ENCODE measurements at places on chromosomes 16 and 17. TPM values are rescaled to one million over a fixed set of nuclear protein-coding genes. Genes with fewer than 3 reads are reported as not detected.

The ATP2C2 gene
- not detected for total RNA-seq

DNA sequence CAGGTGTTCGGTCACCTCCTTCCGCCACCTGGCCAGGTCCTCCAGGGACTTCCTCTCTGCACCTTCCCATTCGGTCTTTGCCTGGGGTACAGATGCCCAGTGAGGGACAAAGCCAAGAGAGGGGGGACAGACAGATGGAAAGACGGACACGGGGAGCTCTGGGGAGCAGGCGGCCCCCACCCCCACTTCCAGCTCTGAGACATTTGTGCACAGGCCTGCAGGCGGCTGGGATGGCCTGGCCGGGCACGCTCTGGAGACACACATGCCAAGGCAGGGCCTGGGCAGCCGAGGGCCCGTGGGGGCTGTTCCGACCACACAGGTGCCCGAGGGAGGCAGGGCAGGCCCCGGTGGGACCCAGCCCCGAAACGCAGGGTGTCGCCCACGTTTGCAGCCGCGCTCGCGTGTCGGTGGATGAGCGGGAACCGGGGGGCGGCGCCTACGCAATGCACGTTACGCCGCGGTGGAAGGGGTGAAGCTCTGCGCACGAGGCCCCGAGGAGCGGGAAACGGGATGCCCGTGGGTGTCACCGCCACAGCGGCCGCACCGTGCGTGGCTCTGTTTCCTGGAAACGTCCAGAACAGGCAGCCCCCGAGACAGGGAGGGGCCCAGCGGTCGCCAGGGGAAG lies 6.0 kb downstream of the PERCC1 start:
- no peak for DNase-seq

The CBX8 gene
- total RNA-seq: 4.0 TPM

DNA sequence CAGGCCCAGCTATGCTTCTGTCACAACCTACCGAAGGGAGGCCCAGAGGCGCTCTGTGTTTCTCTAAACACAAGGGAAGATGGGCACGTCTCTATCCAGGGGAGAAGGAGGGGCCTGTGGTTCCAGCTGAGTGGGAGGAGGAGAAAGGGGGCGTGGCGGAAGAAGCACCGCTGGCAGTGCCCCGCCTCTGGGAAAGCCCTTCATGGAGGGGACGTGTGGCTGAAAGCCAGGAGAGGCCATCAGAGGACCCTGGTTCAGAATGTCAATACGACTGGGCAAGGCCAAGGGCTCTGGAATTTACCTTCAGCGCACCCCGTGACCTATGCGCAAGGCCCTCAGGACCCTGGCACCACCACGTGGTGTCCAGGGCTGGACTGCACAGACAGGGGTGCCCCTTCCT lies 12.3 kb upstream of the SLC38A8 start:
- DNase-seq: no peak

DNA sequence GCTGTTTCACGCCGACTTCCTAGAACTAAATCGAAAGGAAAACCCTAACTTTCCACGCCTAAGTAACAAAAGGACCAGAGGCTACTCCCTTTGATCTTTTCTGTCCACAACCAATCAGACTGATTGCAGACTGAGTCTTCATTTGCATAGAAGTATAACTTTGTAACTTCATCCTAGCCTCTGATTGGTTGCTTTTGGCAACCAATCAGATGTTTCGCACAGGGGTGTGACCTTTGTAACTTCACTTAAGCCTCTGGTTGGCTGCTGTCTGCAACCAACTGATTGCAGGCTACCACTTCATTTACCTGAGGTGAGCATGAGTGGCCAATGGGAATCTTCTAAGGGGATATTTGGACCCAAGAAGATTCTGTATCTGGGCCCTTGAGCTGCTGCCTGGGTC lies 17.4 kb upstream of the ICAM2 start:
- DNase-seq: no peak

The CALB2 gene
- total RNA-seq: 1.3 TPM

DNA sequence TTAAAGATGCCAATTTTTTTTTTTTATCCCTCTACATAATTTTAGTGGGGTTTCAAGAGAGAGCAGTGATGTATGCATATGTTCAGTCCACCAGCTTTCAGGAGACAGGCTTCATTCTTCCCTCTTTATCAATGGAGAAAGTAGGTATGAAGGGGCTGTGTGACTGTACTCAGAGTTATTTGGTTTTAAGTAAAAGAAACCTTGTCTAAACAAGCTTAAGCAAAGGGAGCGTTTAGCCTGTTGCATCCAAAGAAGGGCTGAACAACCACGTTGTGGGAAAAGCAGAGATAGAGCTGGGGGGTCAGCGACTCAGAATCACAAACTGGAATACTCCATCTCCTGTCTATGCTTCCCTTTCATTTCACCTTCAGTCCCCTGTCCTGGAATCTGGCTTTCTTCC lies 50.4 kb upstream of the HAS3 start:
- no peak for DNase-seq

GRCh38 chr17:42058063-42058462 lies 7.7 kb upstream of the C17orf113 start:
- DNase-seq: no peak

The FN3K gene
- 8.9 TPM for total RNA-seq

DNA sequence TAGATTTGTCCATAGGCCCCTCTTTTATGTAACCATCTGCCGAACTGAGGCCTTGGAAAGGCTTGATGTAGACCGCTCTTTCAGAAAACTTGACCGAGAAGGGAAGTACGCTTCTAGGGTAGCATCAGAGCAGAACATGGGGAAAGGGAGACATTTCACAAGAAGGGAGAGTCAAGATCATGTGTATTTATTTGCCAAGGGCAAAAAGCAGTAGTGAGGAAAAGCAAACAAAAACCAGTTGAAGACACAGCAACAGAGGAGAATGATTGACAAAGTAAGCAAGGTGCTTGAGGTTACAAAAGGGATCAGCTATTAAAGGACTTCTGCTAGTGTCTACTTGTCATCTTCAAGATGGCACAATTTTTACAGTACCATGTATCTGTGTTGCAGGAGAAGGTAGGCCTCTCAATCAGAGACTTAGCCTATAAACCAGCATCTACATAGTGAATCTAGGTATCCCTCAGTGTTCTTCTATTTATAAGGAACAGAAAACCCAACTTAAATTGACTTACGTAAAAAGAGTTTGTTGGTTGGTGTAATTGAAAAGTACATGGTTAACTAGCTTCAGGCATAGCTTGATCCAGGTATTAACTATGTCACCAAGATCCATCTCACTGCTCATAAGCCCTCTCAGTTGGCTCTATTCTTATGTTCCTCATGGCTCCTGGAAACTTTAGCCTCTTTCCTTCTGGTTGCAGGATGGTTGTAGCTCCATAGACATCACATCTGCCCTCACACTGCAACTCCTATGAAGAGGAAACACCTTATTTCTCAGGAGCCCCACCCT lies 288.4 kb downstream of the IRX3 start:
- no peak for DNase-seq

DNA sequence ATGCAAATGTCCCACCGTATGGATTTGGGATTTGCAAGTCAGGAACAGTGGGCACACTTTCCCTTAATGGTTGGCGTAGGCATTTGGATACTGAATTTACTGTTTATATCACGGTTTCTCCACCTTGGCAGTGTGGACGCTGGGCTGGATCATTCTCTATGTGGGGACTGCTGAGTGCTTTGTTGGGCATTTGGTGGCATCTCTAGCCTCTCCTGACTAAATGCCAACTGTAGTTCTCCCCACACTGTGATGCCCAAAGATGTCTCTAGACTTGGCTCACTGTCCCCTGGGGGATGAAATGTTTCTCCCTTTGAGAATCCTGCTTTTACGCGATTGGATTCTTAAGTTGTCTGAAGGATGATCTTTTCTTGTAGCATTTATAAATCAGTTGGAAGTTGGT lies 49.0 kb downstream of the RBFOX1 start:
- DNase-seq: no peak

- DNase-seq: no peak
These were observed 508.7 kb downstream of the KCNJ2 start for GRCh38 chr17:70677783-70678647.

DNA sequence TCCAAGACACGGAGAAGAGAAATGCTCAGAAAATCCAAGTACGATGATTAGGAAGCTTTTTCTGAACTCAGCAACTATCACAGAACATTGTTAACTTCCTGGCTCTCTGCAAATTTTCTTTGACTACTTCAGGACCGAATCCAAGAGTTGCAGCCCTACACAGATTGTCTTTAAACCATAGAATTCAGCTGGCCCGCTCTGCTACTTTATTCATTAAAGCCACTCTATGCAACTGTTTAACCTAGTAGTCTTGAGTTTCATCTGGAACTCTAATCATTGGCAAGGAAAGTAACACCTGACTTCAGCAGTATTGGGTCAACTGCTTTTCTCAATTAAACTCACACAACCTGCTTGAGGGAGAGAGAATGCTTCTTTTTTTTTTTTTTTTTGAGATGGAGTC lies 210.1 kb downstream of the SLC39A11 start:
- DNase-seq: no peak

- DNase-seq: no peak
These were observed 10.5 kb downstream of the TBC1D16 start for GRCh38 chr17:80025140-80025539.

The KRT12 gene
- total RNA-seq: not detected

The TSPAN10 gene
- 3.0 TPM for total RNA-seq

DNA sequence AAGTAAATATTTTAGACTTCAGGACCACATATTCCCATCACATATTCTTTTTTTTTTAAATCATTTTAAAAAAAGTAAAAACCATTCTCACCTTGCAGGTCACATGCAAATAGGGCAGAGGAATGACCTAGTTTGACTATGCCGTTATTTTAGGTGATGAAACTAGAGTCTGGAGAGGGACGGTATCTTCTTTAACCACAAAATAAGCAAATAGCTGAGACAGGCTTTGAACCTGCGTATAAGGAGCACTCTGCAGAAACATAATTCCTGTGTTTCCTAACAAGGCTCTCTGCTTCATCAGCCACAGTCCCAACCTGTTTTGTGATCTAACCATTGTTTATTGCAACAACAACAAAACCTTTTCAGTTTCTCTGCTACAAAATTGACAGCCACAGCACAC lies 121.5 kb downstream of the PCTP start:
- DNase-seq: no peak

The ABCC3 gene
- 34.8 TPM for total RNA-seq

The MEIOC gene
- not detected for total RNA-seq

- no peak for DNase-seq
These were observed 30.6 kb upstream of the ENDOV start for GRCh38 chr17:80384078-80384960.

DNA sequence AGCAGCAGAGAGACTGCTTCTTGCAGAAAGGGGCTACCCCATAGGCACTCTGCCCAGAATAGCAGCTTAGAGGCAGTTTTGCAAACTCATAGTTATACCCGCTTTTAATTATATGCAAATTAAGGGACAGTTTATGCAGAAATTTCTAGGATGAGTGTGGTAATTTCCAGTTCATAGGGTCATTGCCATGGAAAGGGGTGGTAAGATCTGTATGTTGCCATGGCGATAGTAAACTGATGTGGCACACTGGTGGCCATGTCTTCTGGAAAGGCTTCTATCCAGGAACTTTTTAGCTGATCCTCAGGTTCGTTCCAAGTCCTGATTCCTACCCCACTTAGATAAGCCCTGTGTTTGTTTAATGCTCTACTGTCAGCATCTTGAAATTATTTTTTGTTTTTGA lies 6.2 kb downstream of the STXBP4 start:
- DNase-seq: no peak

The MGAT5B gene
- total RNA-seq: 0.17 TPM

- DNase-seq: no peak
These were observed 11.3 kb upstream of the DCAF7 start for GRCh38 chr17:63538693-63539595.

DNA sequence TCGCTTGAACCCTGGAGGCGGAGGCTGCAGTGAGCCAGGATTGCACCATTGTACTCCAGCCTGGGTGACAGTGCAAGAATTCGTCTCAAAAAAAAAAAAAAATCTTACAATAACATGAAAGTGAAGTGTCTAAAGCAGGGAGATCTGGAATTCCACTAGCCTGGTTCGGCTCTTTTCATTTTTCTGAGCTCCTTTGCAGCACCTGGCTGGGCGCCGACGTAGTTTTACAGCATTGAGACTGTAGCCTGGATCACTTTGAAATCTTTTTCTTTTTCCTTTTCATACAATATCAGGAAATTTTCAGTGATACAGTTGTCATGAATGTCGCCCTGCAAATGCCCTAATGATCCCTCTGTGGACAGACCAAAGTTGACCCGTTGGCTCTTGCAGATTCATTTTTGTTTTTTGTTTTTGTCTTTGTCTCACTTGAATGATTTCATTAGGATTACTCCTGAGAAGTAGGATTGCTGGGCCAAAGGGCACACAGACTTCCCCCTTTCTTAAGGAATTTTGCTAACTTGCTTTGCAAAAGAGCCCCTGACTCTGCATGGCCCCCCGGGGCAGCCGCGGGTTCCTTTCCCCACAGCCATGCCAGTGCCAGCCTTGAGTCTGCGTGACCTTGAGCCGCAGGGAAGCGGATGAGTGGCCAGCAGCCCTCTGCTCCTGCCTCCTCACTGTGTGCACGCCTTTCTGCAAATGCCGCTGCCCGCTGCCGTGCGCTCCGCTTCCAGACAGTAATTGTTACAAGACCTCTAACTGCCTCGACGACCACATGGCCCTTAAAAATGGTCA lies 28.0 kb downstream of the CRISPLD2 start:
- DNase-seq: no peak

The IL4R gene
- 23.6 TPM for total RNA-seq

DNA sequence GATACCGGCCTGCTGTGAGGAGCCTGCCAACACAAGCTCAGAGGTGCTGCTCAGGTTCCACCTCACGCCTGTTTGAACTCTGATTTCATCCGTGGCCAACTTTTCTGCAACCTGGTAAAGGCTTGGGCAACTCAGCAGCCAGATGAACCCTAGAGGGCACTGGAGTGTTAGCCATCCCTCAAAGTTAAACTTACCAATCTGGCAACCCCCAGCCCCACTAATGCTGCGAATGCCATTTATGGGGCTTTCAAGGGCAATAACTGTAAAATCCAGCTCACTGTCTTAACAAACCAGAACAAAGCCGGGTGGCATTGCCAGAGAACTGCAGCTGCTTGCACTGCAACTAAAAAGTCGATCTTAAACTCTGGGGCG lies 105.5 kb downstream of the AXIN2 start:
- DNase-seq: no peak

DNA sequence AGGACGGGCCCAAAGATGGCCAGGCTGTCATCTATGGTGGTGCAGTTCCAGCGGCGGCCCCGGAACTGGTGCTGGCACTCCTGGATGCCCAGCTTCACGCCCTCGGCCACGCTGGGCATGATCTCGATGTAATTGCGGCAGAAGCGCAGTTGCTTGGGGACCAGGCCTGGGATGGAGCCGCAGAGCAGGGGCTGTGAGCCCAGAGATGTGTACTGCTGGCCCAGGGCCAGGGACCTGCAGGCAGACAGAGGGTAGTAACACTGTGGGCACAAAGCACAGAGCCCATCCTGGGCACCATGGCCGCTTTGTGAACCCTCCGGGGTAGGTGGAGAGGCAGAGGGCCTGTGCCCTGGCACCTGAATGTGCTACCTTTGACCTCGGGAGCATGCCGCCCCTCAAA lies 44.8 kb downstream of the WNT3 start:
- no peak for DNase-seq

Data from fibroblast of lung (primary cell).